ENCODE measurements at places on chromosomes 2 and 18. TPM values are rescaled to one million over a fixed set of nuclear protein-coding genes. Genes with fewer than 3 reads are reported as not detected.
A peak's percentile ranks its signal among the peaks of the same experiment; 100 is the strongest.

Gene NEUROD1
- total RNA-seq: not detected

DNA sequence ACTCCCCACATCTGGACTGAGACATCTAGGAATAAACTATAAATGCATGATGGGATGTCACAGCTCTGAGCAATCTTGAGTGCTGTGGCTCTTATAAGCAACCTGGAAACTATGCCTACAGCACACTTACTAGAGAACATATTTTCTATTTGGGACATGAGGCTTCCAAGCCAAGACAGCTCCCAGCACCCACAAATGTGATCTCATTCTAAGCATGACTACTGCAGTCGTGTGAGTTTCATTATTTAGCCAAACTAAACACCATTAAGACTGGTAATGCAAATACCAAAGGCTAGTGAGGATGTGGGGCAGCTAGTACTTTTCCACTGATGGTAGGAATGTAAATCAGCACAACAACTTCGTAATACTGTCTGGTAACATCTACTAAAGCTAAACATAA is 72.5 kb downstream of the RTTN start:
- DNase-seq: no peak

GRCh38 chr2:69615078-69615625 is 28.4 kb downstream of the AAK1 start:
- DNase-seq: no peak

GRCh38 chr18:46677611-46678010 is 20.6 kb upstream of the LOXHD1 start:
- no peak for DNase-seq

DNA sequence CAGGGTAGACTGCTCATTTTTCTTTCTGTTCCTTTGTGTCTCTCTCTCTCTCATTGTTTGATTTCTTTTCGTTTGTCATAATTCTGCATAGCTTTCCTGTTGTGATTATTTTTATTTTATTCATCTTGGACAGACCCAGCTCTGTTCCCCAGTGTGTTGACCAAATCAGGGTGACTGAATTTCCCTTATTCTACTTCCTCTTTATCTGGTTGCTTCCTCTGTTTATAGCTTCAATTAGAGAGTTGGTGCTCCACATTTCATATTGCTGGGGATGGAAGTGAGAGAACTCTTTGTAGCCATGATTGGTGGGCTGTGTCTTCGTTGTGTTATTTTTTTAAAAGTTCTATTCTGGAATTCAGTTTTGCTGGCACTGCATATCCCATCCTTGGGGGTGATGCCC is 19.1 kb downstream of the PROKR1 start:
- DNase-seq: no peak

DNA sequence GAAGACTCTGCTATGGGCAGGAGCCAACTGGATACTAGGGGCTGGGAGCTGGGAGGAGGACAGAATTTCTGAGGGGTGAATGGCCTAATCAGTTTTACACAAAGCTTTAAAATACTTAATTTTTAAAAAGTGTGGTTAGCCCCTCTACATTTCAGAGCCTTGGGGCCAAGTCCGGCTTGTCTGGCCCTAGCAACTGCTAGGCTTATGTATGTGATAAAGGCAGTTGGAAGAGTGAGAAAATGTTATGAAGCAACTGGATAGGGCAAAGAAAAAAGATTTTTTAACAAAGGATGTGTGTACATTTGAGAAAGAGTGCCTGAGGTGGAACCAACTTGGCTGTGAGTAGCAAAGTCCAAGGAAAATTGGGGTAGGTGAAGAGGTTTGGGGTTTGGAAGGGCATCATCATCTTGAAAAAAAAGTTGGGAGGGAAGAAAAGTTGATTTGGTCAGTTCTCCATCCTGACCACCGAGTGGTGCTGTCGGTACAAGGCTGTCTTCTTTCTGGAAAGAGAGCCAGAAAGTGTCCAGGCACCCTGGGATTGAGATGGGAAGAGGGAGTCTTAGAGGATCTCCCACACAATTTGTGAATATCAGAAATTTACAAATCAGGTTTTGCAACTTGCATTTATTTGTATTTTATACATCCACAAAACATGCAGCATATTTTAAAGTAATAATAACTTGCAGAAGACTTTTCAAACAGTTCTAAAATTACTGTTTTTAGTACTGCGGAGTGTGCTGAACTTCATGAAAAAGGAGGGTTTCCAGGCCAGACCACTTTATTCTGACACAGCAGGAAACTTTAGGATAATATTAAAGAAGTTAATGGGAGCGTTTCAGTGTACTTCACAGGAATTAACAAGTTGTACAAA is 10.5 kb upstream of the CDK15 start:
- no peak for DNase-seq

GRCh38 chr2:190792956-190793888 is 87.4 kb upstream of the GLS start:
- no peak for DNase-seq

GRCh38 chr18:55430026-55430425 is 158.0 kb downstream of the TCF4 start:
- no peak for DNase-seq

DNA sequence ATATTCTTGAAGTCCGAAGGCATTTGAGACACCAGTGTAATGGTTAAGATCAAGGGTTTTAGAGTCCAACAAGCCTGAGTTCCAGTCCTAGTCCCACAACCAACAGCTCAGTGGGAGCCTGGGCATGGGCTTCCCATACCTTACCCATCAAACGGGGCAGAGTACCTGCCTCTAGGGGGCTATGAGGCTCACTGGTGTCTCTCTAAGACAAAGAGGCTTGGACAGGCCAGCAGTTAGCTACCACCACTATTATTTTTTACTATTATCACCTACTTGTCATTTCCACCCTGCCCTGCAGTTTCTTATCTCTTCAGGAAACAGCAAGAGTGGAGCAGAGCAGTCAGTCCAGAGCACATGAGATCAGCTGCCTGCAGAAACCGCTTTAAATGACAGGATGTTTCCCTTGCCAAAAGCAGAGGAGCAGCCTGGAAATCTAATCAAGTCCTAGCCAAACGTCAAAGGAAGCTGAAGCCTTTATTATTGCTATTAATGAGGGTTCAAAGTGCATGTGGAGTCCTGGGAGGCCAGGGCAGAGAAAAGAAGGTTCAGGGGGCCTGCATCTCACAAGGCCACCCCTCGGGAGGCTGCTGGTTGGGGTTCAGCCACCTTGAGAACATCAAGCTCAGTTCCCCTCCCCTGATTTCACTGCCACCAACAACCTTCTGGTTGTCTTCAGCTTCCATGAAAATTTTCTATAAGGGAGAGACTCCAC is 66.6 kb downstream of the STPG4 start:
- peak; percentile 47 for DNase-seq

GRCh38 chr2:124112966-124113365 is 87.9 kb downstream of the CNTNAP5 start:
- no peak for DNase-seq

Gene GPC1
- 85.4 TPM for total RNA-seq

Gene RGPD3
- total RNA-seq: 0.22 TPM

DNA sequence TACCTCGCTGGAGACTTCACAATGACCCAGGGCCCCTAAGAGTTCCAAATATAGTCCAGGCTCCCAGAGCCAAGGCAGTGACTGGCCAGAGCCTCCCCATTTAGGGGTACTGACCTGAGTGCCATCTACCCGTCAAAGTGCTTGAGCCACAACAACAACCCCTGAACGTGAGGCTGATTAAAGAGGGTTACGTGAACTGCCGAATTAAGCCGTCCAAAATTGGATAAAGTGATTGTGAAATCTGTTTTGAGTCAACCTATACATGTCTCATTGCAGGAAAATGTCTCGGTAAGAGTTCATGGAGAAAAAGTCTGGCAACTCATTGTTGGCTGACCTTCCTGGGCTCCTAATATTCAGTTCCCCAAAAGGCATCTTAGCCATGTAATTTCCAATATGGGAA is 116.3 kb downstream of the TTC32 start:
- no peak for DNase-seq

DNA sequence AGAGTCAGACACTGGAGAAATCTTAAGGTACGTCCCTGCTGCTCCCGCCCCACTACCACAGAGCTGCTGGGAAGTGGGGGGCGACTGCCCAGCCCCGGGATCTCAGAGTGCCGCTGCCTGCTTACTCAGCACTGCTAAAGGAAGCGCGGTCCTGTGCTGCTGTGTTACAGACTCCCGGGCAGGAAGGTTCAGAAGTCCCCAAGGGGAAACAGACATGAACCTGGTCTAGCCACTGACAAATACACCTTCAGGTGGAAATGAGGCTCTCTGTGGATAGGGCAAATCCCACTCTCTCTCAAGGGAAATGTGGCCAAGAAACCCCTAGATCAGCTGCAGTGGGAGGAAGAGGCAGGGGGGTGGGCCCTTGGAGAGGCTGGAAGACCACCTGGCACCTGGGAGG is 13.7 kb downstream of the MTERF4 start:
- no peak for DNase-seq

Gene MATN3
- total RNA-seq: 8.8 TPM

- DNase-seq: no peak
Measured at GRCh38 chr2:121605820-121606733, 43.2 kb downstream of the CLASP1 start.

Gene SH3BP4
- total RNA-seq: 26.7 TPM

Gene UGT1A8
- total RNA-seq: not detected

DNA sequence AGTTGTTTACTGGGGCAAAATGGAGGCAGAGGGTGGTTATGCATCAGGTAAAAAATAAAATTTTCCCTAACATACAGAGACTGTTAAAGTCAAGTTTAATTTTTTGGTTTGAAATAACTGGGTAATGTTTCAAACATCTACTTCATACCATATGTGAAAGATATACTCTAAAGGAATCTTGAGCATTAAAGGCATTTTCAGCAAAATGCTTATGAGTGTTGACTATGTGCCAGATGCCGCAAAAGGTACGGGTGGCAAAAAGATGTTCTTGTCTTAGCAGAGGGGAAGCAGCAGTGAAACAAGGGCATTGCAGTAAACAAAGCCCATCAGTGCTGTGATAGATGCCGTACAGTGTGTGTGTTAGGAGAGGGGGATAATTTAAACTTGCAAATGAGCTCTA is 263.1 kb upstream of the ID2 start:
- DNase-seq: no peak

Gene STAT1
- total RNA-seq: 54.5 TPM

DNA sequence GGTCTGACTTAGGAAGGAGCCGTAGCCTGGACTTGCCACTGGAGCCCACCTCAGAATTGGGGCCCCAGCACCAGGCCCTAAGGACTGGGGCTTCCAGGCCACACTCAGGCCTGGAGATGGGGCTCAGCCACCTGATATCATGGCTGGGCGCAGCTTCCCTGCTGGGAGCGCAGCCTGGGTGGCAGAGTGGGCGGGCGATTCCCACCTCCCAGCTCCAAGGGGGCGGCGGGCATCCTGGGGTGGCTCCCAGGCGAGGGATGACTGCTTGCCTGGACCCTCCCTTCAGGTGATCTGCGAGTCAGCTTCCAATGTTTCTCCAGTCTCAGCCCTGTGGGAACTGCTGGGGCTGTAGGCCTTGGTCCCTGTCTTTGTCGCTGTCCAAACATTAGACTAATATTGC is 20.1 kb downstream of the GPR35 start:
- DNase-seq: no peak

DNA sequence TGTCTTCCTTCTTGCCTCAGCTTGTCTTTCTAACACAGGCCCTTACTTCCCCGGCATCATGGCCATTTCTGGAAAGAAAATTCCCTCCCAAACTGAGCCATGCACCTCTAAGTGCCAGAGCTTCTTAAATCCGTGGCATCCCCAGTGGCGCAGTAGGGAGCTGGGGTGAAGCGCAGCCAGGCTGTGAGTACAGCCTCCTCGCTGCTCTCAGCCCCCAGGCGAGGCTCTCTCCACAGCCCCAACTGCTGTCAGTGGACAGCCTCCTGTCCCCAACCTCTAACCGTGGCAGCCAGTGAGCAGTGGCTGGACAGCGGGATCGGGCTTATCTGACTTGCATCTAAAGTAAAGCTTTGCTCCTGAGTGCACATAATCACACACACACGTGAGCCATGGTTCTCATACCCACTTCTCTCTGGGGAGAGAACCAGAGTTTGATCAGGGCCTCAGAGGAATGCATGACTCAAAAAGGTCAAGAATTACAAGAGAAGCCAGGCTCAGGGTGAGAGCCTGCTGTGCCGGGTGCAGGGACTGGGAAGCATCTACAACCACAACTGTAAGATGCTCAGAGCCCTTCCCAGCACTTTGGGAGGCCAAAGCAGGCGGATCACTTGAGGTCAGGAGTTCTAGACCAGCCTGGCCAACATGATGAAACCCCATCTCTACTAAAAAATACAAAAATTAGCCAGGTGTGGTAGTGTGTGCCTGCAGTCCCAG is 50.7 kb downstream of the SFXN5 start:
- DNase-seq: no peak

GRCh38 chr18:42176599-42176998 is 221.6 kb downstream of the PIK3C3 start:
- no peak for DNase-seq

GRCh38 chr2:224195925-224196571 is 157.0 kb upstream of the SERPINE2 start:
- peak; percentile 60 for DNase-seq

- no peak for DNase-seq
Measured at GRCh38 chr2:151730262-151730975, 3.9 kb downstream of the NEB start.

Gene L3MBTL4
- total RNA-seq: 8.7 TPM

- no peak for DNase-seq
Measured at GRCh38 chr2:144438801-144439631, 80.9 kb downstream of the ZEB2 start.

- no peak for DNase-seq
Measured at GRCh38 chr2:114294741-114295140, 147.7 kb upstream of the DPP10 start.

- no peak for DNase-seq
Measured at GRCh38 chr18:75057169-75057960, 151.6 kb downstream of the PTGR3 start.

DNA sequence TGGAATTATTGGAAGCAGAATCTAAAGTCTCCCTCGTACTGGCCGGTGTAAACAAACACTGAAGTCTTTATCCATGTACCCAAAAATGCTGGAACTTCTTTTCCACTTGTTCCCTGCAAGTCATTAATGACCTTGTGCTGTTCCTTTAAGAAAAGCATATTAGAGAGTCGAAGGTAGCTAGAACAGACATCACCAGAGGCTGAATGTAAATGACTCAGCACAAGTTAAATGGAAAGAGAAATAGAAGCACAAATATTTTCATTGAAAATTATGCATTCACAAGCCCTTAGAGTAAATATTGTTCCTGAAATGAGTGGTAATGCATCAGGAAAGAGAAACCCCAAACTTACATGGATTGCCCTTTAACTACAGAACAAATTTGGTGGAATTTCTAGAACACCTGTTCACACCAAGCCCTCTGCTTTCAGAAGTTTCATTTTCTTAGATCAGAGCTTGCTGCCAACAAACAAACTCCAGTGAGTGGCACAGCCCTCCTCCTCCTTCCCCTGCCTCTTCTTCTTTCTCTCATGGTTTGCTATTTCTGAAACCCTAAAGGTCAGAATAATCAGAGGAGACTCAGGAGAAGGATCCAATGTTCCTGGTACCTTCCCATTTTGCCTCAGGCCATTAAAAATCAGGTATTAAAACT is 264.3 kb downstream of the TXNL1 start:
- DNase-seq: no peak

GRCh38 chr2:201733544-201733943 is 35.1 kb upstream of the MPP4 start:
- DNase-seq: no peak

DNA sequence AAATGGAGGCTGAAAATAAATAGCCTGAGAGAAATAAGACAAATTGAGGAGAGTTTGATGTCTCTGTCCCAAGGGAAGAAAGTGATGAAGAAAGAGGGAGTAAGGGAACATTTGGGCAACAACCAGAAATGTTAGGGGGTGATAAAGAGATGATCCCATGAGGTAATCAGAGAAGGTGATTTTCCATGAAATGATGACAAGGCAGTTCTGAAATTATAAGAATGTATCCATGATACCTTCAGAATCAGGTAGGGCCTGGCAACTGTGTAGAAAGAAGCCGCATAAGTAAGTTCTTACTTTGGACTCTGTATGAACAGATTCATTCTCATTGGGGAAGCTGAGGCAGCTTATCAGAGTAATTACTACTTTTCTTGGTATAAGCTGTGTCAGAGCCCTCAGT is 106.1 kb downstream of the THSD7B start:
- no peak for DNase-seq
